ENCODE measurements at places on chromosomes 5 and 9.

DNA sequence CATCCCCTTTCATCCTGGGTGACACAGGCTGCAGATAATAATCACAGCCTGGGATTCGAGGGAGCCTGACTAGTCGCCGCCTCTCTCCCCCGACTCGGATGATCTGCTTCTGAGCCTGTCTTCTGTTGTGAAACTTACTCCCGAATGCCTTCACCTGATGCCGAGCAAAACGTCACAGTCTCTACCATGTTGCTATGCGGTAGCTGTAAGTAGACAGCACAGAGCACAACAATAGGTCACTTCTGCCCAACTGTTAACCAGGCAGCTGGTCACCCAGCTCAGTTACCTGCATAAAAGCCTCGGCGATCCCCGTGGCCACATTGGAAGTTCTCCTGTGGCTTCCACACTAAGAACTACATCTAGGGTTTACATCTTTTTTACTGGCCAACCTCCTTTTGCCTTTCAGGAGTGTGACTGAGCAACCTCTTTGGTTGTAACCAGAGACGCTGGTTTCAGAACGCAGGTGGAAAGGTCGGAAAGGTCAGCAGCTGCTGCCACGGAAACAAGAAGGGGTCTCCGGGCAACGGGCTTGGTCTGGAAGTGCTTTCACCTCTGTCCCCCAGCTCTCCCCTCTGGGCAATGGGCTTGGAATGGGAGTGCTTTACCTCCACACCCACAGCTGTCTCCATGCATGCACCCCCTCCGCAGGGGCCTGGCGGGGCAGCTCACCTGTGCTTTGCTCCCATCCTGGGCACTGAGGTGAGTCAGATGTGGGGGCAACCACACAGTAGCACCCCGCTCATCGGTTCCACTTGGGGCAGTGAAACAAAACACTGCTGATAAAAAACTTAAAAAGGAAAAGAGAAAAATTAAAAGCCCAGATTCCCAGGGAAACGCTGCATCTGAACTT, 7.6 kb upstream of the PPP1R26 start:
- DNase-seq, result no peak

- DNase-seq, result no peak
These were observed 60.0 kb upstream of the RARS1 start for GRCh38 chr5:168426007-168426863.

- DNase-seq, result no peak
These were observed 91.1 kb downstream of the ANKRD18A start for GRCh38 chr9:38529317-38529716.

DNA sequence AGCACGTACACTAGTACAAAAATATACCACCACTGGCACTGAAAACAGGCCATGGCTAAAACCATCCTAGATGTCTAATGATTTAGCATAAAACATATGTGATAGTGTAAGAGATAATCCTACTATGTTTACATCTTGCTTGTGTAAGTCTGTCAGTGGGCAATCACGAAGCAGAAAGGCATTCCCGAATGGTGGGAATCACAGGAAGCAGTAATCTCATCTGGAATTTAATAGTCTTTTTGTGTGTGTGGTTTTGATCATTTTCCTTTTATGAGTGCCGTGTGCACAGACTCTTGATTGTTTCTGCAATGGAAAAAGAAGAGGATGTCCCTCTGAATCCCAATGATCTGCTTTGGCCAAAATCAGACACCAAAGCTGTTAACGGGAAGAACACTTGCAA, 200.5 kb downstream of the EBF1 start:
- DNase-seq, result no peak

GRCh38 chr5:18959535-18959934, 1028.5 kb downstream of the CDH18 start:
- DNase-seq, result no peak

GRCh38 chr5:174589011-174589410, 135.4 kb upstream of the MSX2 start:
- no peak for DNase-seq

GRCh38 chr9:118618849-118619248, 750.4 kb downstream of the BRINP1 start:
- DNase-seq, result no peak

GRCh38 chr9:110575945-110576344, 3.6 kb downstream of the SVEP1 start:
- no peak for DNase-seq

DNA sequence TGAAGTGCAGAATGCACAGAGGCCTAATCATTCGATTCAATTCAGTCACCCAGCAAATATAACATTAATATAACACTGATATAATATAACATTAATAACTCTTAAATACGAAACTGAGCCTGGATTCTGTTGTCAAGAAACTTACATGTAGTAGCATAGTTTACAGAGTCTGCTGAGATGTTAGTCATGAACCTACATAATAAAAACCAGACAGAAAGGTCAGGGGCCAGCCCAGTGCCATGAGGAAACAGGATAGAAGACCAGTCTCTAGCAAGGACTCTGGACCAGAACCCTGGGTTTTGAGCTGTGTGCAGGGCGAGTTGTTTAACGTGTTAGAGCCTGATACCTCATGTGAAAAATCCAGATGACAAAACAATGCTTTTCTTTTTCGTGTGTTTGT, 234.7 kb downstream of the NR2F1-AS1 start:
- DNase-seq, result no peak

DNA sequence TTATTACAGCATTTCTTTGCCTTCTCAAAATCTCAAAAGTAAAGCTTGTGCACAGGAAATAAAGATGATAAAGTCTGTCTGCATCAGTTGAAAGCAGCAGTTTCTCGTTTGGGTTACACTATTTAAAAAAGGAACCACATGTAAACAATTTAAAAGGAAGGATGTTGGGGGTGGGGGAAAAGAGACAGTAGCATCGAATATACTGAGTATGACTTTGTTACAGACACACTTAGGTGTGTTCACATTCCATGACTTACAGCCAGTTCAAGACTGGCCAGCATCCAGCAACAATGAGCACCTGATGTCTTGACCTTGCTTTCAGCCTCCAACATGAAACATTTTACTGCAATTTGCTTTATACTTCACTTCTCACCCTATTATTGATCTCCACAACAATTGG, 8.7 kb downstream of the GAPT start:
- no peak for DNase-seq

DNA sequence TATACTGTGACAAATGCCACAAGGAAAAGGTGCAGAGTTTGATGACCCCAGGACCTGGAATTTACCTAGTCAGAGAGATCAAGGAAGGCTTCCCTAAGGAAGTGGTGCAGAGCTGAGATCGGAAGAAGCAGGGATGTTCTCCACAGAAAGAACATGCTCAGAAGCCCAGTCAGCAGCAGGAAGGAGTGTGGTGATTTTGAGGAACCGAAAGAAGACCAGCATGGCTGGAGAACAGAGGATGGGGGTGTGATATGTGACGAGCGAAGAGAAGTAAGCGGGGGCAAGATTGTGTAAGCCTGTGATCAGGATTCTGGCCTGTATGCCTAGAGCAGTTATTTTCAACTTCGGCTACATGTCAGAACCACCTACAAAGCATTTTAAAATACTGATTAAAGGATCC, 18.7 kb upstream of the PIK3R1 start:
- DNase-seq, result no peak

DNA sequence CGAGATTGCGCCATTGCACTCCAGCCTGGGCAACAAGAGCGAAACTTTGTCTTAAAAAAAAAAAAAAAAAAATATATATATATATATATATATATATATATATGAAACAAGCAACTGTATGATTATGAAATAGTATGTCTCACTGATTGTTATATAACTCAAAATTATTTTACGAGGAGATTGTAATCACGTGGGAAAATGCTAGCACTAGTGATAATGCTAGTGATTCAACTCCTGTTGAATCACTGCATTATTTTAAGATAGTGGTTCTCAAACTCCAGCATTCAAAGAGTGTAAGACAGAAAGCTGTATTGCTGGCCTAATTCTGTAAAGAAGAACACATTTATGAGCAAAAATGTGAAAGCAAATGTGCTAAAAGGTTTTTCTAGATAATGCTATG, 12.4 kb upstream of the PTPN3 start:
- DNase-seq, result no peak
